Activated T-helper 2 cell treated with anti-CD3 and anti-CD28 coated beads, Interferon-gamma antibody, Interleukin-2, Interleukin-4, amounts not matched to agents 10 μg/mL and 5 μg/mL and 100 μg/mL, durations not matched to agents 14 hours and 24 hours and 36 hours (primary cell): ENCODE measurements at places on chromosomes 2 and 18. TPM values are rescaled to one million over a fixed set of nuclear protein-coding genes. Genes with fewer than 3 reads are reported as not detected.
A peak's percentile ranks its signal among the peaks of the same experiment; 100 is the strongest.

GRCh38 chr2:25365241-25365640 lies 23.5 kb upstream of the DNMT3A start:
- no peaks in the 10 kb centered on the region for H3K36me3 ChIP-seq
- H3K4me1 ChIP-seq, result peaks cover 9% of the 10 kb centered on the region
- H3K4me3 ChIP-seq, result no peak overlapping the region
- no peak overlapping the region for H3K27ac ChIP-seq

DNA sequence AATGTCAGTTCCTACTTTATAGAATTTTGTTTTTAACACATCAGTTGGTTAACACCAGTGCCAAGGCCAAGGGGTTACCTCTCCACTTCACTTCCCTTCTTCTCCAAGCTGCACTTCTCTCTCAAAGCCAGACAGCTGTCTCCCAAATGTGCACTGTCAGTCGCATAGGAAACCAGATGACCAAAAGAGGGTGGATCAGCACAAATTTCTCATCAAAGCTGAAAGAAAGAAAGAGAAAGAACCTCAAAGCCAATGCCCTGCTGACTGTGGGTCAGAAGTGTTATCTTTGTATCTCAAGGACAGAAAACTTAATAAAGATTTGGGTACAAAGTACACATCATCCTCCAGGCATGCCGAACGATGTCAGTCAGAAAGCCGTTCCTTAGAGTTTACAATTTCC lies 32.2 kb downstream of the SPATS2L start:
- no peaks in the 10 kb centered on the region for H3K27me3 ChIP-seq
- peaks cover 23% of the 10 kb centered on the region for H3K36me3 ChIP-seq
- H3K27ac ChIP-seq, result no peak overlapping the region
- H3K4me3 ChIP-seq, result no peak overlapping the region
- H3K4me1 ChIP-seq, result peaks cover 23% of the 10 kb centered on the region

- no peak overlapping the region for H3K27ac ChIP-seq
- no peak for DNase-seq
- H3K27me3 ChIP-seq, result no peaks in the 10 kb centered on the region
- H3K4me3 ChIP-seq, result no peak overlapping the region
- H3K4me1 ChIP-seq, result peaks cover 23% of the 10 kb centered on the region
These were observed 124.4 kb downstream of the AGPS start for GRCh38 chr2:177516824-177517544.

DNA sequence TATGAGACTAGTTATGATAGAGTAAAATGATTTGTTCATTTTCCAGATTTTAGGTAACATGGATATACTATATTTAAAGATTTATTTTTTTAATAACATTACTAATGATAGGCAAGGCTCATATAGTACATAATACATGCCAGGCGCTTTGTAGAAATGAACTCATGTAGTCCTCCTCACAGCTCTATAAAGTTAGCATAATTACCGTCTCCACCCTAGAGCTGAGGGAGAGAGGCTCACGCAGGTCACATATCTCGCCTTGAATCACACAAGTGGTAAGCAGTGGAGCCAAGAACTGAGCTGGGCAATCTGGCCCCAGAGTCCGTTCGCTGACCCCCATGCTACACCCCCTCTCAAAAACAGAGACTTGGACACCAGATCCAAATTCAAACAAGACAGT lies 222.5 kb downstream of the FAM210A start:
- H3K36me3 ChIP-seq, result peaks cover 23% of the 10 kb centered on the region
- H3K4me1 ChIP-seq, result peaks cover 18% of the 10 kb centered on the region
- DNase-seq, result no peak
- H3K27ac ChIP-seq, result no peak overlapping the region
- H3K27me3 ChIP-seq, result no peaks in the 10 kb centered on the region

DNA sequence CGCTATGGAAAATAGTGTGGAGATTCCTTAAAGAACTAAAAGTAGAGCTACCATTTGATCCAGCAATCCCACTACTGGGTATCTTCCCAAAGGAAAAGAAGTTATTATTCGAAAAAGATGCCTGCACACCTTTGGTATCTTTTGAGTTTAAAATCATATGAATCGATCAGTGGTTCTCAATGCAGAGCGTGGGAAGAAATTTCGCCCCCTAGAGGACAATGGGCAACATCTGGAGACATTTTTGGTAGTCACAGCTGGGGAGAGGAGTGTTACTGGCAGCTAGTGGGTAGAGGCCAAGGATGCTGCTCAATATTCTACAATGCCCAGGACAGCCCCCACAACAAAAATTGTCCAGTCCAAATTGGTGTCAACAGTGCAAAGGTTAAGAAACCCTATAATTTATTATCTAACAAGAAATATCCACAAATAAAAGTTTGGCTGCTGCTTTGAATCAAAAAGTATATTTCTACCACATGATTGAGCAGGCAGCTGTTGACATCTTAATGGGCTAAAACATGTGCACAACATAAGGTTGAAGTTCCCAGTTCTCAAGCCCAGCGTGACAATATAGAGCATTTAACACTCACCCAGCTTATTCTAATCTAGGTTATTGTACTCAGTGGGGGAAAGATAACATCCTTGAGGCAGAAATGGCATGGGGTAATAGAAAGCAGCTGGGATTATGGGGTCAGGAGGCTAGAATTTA lies 425.7 kb downstream of the LRATD1 start:
- no peak overlapping the region for H3K4me3 ChIP-seq
- no peaks in the 10 kb centered on the region for H3K4me1 ChIP-seq
- H3K36me3 ChIP-seq, result no peaks in the 10 kb centered on the region
- H3K27me3 ChIP-seq, result peaks cover 8% of the 10 kb centered on the region

DNA sequence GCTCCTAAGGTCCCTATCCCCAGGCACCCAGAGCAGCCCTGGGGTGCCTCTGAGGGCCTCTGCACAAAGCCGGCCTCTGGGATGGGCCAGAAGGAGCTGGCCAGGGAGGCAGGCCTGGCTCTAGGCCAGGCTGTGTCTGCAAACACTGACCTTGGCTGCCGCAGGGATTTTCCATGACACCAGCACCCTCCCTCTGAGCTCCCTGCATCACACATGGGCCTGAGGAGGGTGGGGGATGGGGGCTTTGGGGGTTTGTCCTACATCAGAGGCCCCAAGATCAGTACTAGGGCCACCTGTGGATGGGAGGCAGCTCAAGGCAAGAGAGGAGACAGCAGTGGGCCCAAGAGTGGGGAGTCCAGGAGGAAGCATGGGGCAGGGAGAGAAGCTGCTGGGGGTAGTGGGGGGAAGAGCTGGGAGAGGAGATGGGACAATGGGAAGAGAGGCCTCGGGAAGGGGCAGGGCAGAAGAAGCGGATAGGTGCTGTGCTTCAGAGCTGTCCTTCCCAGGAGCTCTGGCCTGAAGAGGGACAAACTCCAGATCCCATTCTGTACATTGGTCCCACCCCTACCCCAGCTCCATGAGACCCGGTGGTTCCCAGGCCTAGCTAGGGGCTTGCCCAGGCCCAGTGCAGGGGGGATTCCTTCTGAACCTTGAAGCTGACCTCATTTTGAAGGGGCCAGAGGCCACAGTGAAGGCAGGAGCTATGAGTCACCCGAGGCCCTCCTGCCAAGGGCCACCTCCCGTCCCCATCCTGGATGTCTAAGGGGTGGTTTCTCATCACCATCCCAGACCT lies 28.0 kb downstream of the KCNK3 start:
- no peak overlapping the region for H3K27ac ChIP-seq
- no peaks in the 10 kb centered on the region for H3K36me3 ChIP-seq
- no peak overlapping the region for H3K4me3 ChIP-seq
- no peaks in the 10 kb centered on the region for H3K4me1 ChIP-seq
- H3K27me3 ChIP-seq, result no peaks in the 10 kb centered on the region

DNA sequence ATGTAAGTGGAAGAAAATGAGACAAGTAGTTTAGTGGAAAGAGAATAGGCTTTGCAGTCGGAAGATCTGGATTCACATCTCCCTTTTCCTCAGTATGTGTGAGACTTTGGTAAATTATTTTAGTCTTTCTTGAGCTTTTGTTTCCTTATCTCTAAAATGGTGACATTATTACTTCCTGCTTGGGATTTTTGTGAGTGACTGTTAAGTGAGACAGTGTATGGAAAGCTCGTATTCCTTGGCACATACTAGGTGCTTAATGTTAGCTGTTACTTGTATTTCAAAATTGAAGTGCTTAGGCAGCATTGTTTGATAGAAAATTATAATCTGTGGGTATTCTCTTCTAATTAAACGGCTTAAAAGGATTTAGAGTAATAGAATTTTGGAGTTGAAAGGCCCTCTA lies 2.0 kb downstream of the ZNF638 start:
- H3K4me3 ChIP-seq, result peak overlapping the region; percentile 99
- peaks cover 10% of the 10 kb centered on the region for H3K27me3 ChIP-seq
- peaks cover 25% of the 10 kb centered on the region for H3K4me1 ChIP-seq

GRCh38 chr2:165528691-165529090 lies 59.2 kb downstream of the CSRNP3 start:
- H3K4me1 ChIP-seq, result no peaks in the 10 kb centered on the region
- H3K4me3 ChIP-seq, result no peak overlapping the region
- no peaks in the 10 kb centered on the region for H3K36me3 ChIP-seq
- H3K27ac ChIP-seq, result no peak overlapping the region
- no peak for DNase-seq

The COLEC11 gene
- total RNA-seq, result 0.11 TPM in 1 of 2 replicates, not detected in the other

The B4GALT6 gene
- 4.2 and 4.3 TPM in 2 replicates for total RNA-seq
